GM23338 (cell line): ENCODE measurements at places on chromosomes 6 and 20. TPM values are rescaled to one million over a fixed set of nuclear protein-coding genes. Genes with fewer than 3 reads are reported as not detected.

- no peak for DNase-seq
These were observed 361.8 kb upstream of the PLCB4 start for GRCh38 chr20:8706961-8707700.

- no peak for DNase-seq
These were observed 3.1 kb downstream of the CCM2L start for GRCh38 chr20:32013326-32013725.

DNA sequence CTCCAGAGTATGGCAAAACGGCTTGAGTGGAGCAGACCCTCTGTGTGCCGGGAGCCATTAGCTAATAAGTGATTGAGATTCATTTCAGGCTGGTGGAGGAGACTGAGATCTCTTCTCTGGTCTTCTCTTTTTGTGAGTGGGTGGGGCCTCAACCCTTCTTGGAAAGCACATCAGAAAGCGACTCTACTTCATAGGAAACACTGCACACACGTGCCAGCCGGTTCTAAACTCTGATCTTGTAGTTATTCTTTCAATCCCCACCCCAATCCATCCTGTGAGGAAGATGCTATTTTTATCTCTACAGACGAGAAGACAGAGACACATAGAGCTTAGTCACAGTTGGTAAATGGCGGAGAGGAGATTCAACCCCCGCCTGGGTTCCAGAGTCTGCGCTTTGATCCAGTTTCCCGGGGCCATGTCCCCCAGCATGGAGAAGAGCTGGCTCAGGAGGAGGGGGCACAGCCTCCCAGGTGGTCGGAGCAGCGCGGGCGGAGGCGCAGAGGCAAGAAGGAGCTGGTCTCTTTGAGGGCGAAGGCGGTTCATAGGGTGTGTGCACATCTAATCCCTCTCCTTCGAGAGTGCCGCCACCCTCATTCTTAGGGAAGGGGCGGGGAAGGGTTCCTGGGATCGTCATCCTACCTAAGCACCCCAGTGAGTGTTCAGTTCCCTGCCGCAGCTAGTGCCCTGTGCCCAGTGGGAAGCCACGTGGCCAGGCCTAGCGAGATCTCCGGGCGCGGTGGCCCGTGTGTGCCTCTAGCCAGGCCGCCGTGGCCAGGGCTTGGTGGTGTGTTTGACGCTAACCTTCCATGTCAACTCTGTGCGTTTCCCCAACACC is 49.0 kb upstream of the TAGAP start:
- DNase-seq = no peak

DNA sequence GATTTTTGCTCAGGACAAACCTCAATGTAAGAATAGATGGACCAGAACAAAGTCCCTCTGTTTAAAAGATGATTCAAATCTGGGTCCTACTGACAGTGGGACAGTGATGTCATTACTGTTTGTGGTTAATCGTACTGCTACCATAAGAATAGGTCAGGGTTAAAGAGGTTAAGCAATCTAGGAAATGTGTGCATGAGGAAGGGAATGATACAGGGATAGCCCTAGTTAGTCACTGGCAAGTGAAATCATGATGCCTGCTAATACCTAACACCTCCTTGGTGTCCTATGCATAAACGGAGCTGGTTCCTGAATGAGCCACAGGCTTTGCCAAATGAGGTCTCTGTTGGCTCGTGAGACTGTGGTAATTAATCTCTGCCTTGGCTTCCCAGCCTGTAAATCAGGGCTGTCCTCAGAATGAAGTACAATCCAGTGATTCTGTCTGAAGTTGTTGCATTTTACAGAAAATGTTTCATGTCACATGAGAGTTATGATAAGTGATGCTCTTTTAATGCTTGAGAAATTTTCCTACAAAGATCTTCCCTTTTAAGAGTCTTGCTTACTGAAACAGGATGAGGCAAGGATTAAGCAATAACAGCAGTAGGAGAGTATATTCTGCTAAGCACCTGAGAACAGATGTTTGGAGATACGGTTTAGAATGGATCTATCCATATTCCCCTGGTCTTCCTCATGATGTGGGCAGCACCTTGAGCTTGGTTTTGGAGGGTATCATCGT is 3.8 kb downstream of the MEP1A start:
- DNase-seq = no peak

DNA sequence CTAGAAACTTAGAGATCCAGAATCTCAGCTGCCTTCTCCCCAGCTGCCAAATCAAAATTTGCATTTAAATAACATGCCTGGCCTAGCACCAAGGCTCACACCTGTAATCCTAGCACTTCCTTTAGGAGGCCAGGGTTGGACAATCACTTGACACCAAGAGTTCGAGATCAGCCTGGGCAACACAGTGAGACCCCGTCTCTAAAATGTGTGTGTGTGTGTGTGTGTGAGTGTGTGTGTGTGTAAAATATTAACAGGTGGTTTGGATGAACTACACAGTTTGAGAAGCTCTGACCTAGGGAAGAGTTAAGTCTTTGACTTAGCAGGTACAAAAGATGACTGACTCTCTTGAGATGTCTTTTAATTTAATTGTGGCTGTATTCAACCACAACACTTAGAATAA is 20.2 kb upstream of the CD2AP start:
- DNase-seq = peak; percentile 45

- DNase-seq = no peak
These were observed 26.6 kb upstream of the SNAP91 start for GRCh38 chr6:83735461-83735860.

- DNase-seq = no peak
These were observed 460.2 kb upstream of the BTBD3 start for GRCh38 chr20:11457488-11457887.

GRCh38 chr20:60697252-60697651 is 554.8 kb upstream of the CDH4 start:
- no peak for DNase-seq

DNA sequence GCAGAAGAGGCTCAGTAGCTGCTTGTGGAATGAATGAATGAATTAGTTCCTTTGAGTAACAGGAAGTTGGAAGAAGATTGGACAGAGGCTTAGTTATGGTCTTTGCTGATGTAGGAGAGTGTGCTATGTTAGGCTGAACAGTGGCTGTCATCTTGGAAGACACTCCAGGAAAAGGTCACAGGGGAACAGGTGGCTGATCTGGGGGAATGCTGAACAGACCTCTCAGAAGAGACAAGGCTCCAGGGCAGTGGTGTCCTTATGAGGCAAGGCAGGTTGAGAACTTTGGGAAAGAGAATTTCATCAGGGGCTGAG is 62.3 kb downstream of the UTRN start:
- no peak for DNase-seq

DNA sequence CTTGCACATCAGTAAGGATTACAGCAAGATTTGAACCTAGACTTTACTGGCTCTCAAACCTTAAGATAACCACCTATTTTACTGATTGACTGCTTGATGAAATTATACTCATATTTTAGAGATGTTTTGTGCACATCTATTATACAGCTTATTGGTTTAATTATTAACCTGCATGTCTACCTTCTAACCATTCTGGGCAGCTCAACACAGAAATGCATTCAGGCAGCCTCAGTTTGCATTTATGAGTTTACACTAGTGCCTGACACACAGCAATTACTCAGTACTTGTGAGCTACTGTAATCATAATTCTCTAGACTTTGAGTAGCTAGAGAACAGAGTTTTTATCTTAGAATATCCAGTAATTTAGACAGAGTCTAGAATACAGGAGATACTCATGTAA is 273.9 kb upstream of the THEMIS start:
- DNase-seq = no peak

GRCh38 chr6:165821754-165822153 is 158.7 kb upstream of the PDE10A start:
- no peak for DNase-seq

DNA sequence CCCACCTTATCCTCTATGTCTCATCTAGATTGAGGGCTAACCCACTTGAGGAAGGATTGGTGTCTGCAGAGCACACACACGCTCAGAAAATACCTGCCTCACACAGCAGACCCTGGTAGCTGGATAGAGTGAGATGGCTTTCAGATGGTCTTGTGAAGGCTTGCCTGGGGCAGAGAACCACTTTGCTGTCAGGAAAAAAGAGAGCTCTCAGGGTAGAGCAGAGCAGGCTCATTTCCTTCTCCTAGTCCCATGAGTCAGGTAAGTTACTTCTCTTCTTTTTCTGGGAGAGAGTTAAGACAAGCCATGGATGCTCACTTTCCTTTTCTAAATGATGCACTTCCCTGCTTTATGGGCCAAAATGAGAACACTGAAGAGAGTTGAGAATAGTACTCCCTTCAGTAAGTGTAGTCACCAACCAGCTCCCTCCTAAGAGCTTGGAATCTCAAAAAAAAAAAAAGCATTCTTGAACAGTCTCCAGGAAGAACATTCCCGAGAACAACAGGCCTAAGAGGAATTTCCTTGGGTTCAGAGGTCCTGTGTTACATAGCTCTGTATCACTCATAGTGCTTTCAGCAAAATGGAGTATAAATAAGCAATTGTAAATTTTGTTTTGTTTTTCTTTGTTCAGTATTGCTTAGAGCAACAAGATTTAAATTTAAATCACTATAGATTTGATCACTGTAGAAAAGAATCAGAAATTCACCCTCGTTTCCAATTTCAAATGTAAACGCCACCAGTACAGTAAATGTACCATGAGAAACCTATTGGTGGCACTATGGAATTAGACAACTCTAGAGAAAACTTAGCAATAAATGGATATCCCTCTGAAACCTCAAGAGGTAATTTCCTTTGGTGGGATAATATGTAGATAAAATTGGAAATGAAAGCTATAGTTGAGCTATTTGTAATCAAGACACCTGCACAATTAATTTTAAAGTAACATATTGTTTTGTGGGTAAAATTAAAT is 530.3 kb downstream of the RFPL4B start:
- peak; percentile 56 for DNase-seq

- DNase-seq = no peak
These were observed 7.4 kb downstream of the DLL1 start for GRCh38 chr6:170283212-170284081.

GRCh38 chr6:119337762-119338161 is 11.8 kb downstream of the MAN1A1 start:
- no peak for DNase-seq

DNA sequence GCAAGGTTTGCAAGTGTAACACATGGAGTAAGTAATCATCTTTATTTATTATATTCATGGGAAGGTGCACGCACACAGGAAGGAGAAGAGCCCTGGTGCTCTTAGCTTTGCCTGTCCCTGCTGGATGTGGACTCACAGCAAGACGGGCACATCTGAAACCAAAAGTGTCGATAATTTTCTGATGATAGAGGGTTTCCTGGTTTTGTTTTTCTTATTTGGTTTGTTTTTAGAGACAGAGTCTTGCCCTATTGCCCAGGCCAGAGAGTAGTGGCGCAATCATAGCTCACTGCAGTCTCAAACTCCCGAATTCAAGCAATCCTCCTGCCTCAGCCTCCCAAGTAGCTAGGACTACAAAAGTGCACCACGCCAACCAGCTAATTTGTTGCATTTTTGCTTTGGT is 7.8 kb upstream of the KHDC1L start:
- DNase-seq = no peak

DNA sequence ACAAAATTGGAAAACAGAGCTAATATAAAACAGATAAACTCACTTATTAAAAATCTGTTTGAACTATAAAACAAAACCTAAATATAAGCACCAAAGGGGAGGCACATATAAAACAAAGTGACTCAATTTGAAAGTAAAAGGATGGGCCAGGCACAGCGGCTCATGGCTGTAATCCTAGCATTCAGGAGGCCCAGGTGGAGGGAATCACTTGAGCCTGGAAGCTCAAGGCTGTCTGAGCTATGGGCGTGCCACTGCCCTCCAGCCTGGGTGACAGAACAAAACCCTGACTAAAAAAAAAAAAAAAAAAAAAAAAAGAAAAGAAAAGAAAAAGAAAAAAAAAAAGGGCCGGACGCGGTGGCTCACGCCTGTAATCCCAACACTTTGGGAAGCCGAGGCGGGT is 31.1 kb upstream of the SMAP1 start:
- peak; percentile 17 for DNase-seq

Gene GLO1
- 273 and 281 TPM in 2 replicates for total RNA-seq

Gene DLL1
- total RNA-seq = 4.6 and 4.8 TPM in 2 replicates

Gene LY6G5C
- total RNA-seq = 1.1 TPM in 1 of 2 replicates, not detected in the other

Gene TBC1D32
- 10.4 and 16.1 TPM in 2 replicates for total RNA-seq

Gene LAMA2
- total RNA-seq = 4.4 and 6.4 TPM in 2 replicates

Gene SCUBE3
- total RNA-seq = 0.70 and 1.1 TPM in 2 replicates

Gene ASIP
- not detected in 2 replicates for total RNA-seq

Gene HLA-DPB1
- 32.1 and 37.6 TPM in 2 replicates for total RNA-seq

Gene GSTA3
- total RNA-seq = not detected in 2 replicates

Gene MYLIP
- 32.4 and 33.8 TPM in 2 replicates for total RNA-seq

Gene PKIB
- 170 TPM in 2 replicates for total RNA-seq

Gene BEND6
- 4.9 and 6.7 TPM in 2 replicates for total RNA-seq

Gene PGC
- not detected in 2 replicates for total RNA-seq

Gene NR2E1
- total RNA-seq = not detected in 2 replicates

Gene RBBP8NL
- total RNA-seq = 0.66 and 1.1 TPM in 2 replicates
